Suprapubic skin (tissue), 4 donors: ENCODE measurements at places on chromosomes 4 and X.

- no peak for DNase-seq
Observed at GRCh38 chr4:156824451-156825060, 147.0 kb downstream of the PDGFC start.

DNA sequence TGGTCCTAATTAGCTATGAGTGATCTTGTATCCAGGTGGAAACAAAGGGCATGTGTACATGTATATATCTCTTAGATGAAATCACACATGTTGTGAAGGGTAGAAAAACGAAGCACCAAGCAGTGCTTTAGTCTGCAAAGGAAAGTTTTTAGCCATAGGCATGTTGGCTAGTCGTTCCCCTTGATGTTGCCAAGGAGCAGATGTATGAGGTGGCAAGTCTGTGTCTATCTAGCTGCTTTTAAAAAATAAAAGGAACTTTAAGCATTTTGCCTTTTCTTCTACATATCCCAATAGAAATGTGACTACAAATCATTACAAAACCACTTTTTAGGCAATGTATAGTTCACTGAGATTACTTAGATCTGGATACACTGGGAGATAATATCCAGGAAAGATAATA, 63.1 kb downstream of the NSUN7 start:
- no peak for DNase-seq

GRCh38 chrX:130788786-130789581, 114.0 kb downstream of the ENOX2 start:
- no peak for DNase-seq

DNA sequence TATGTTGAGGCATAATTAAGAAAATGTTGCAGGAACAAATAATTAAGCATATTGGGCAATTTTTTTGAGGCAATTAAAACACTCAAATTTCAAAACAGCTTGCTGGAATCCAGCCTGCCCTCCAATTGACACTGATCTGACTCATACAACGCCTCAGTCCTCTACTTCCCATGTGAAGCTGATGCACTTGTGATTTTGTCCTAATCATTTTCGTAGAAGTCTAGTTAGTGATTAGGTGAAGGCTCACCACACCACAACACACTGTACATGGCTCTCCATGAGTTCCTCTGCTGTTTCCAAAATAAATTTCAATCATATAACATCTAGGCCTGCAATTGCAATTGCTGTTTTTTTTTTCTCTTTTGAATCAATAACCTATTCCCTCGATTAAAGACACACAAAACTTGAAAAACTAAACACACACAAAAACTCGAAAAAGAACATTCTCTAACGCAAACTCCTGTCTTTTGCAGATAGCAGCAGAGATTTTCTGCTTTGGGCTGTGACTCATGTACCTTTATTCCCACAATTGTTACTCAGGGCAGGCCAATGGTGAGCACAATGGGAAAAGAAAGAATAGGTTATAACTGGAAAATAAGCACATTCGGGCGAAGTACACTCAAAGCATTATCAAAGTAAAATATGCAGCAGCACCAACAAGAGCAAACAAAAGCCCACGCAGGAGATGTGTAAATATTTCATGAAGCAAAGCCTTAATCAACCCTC, 1.7 kb downstream of the GPRIN3 start:
- DNase-seq = no peak

- no peak for DNase-seq
Observed at GRCh38 chr4:185109736-185110135, 33.3 kb upstream of the SLC25A4 start.

GRCh38 chrX:22090181-22090580, 58.1 kb downstream of the PHEX start:
- no peak for DNase-seq
